Left kidney (tissue), 8 donors: ENCODE measurements at places on chromosomes 6 and 20.

GRCh38 chr6:45431317-45432065 lies 53.8 kb upstream of the SUPT3H start:
- no peak for DNase-seq

GRCh38 chr20:57263801-57264792 lies 2.3 kb downstream of the BMP7 start:
- no peak for DNase-seq

- no peak for DNase-seq
Measured at GRCh38 chr6:85405175-85405852, 44.6 kb upstream of the NT5E start.

DNA sequence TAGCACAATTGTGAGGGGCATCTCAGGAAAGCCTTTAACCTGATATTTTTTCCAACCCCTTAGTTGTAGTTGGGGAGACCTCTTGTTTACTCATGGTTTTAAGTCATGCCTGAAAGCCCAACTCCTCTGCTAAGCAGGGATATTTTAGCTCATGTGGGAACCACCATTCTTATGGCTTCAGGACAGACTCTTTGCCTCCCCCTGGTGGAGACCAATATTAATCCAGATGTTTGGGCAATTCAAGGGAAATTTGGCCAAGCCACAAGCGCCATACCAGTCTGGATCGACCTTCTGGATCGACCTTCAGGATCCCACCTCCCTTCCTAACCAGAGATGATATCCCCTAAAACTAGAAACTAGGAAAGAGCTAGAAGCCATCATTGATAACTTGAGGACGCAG lies 211.2 kb downstream of the C6orf118 start:
- DNase-seq: no peak

- no peak for DNase-seq
Measured at GRCh38 chr6:8193541-8193940, 91.2 kb upstream of the EEF1E1 start.

- no peak for DNase-seq
Measured at GRCh38 chr20:53061192-53062108, 89.3 kb downstream of the TSHZ2 start.

DNA sequence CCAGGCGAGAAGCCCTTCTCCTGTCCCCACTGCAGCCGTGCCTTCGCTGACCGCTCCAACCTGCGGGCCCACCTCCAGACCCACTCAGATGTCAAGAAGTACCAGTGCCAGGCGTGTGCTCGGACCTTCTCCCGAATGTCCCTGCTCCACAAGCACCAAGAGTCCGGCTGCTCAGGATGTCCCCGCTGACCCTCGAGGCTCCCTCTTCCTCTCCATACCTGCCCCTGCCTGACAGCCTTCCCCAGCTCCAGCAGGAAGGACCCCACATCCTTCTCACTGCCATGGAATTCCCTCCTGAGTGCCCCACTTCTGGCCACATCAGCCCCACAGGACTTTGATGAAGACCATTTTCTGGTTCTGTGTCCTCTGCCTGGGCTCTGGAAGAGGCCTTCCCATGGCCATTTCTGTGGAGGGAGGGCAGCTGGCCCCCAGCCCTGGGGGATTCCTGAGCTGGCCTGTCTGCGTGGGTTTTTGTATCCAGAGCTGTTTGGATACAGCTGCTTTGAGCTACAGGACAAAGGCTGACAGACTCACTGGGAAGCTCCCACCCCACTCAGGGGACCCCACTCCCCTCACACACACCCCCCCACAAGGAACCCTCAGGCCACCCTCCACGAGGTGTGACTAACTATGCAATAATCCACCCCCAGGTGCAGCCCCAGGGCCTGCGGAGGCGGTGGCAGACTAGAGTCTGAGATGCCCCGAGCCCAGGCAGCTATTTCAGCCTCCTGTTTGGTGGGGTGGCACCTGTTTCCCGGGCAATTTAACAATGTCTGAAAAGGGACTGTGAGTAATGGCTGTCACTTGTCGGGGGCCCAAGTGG lies 5.3 kb downstream of the SNAI1 start:
- no peak for DNase-seq

DNA sequence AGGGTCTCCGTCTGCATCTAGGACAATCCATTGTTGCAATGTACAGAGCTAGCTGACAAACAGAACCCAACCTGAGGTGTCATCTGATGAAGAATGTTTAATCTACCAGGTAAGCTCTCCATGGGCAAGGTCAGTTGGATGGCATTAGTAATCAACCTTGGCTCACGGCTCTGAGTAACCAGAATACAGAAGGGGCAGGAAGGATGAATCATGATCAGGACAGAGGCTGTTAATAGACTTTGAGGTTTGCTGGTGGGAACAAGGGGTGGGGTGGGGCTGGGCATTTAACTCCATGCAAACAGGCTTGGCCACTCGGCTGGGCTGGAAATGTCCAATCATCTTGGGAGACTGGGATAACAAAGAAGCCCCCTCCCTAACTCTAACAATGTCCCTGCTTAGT lies 77.1 kb upstream of the MRPS10 start:
- DNase-seq: no peak

- no peak for DNase-seq
Measured at GRCh38 chr6:136792095-136792409, 225 bp downstream of the MAP3K5 start.

DNA sequence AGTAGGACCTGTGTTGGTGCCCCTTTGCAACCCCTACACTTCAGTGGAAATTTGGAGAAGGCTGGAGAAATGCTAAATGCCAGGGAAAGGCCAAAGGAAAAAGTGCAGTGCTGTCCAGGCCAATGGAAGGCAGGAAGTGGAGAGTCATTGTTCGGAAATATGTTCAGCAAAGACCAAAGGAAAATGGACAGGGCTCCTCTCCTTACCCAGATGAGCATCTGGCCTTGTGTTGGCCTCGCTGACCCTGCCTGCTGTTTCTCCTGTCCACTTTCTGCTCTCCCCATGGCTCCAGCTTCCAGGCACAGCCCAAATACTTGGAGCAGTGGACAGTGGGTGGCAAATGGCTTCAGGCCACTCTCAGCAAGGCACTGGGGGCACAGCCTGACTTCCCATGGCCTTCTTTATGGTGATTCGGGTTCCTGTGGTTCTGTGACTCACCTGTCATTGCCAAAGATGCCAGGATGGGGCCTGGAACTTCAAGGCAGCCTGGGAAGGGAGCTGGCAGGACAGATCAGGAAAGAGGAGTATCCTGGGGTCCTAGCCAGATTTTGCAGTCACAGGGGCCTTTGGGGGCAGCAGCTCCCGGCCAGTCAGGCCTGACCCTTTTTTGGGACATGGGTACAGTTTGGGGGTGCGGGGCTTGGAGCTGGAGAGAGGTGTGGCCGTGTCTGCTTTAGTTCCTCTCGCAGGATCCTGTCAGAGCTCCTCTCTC lies 190.9 kb upstream of the SLC24A3 start:
- DNase-seq: no peak

DNA sequence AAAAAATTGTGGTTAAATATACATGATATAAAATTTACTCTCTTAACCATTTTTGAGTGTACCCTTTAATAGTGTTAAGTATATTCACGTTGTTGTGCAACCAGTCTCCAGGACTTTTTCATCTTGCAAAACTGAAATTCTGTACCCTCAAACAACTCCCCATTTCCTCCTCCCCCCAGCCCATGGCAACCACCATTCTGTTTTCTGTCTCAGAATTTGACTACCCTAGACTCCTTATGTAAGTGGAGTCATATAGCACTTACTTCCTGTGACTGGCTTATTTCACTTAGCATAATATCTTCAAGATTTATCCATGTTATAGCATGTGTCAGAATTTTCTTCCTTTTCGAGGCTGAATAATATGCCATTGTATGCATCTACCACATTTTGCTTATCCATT lies 5.1 kb downstream of the VPS16 start:
- no peak for DNase-seq

GRCh38 chr20:63754008-63754407 lies 14.4 kb downstream of the SLC2A4RG start:
- no peak for DNase-seq

DNA sequence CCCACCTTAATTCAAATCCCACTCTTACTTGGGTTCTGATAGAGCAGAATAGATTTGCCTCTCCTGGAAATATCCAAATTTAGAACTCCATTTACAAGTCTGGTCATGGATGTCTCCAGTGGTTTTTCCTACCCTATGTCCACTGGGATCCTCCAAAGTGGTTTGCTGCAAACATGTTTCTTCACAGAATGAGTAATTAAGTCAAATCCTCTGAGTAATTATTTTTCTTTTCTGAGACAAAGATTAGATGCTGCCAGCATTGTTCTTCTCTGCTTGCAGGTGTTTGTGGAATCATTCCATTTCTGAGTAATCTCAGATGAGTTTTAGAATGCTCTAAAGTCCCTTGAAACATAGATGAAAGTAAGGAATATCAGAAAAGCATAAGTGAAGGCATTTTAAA lies 21.9 kb downstream of the DTD1 start:
- no peak for DNase-seq

DNA sequence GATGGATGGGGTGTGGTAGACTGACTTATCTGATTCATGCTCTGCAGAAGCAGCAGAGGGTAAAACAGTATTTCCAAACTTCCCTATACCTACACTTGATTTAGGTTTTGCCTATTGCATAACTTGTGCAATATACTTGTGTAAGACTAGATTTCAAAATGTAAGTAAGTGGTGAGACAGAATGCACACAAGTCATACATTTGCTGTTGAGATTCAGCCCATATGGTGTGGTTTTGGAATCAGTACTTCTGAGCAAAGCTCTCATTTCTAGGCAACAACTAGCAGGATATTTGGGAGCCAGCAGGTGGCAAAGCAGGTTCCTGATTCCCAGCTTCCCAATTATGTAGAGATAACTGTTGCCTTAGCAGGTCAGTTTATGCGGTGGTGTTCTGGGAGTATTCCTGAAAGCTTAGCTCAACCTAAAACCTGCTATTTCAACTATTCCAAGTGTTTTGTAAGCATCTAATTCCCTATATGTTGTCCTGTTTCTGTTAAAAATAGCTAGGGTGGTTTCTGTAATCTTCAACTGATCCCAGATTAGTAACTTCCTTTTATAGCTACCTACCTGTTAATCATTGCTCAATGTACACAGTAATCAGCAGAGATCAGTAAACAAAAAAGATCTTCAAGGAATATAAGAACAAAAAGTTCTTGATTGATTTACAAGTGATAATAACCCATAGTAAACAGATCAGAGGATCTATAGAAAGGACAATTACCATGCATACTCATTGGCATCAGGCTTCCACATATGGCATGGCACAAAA lies 8.5 kb upstream of the FABP7 start:
- no peak for DNase-seq

- DNase-seq: peak; percentile 67
Measured at GRCh38 chr6:43628393-43629103, 516 bp downstream of the GTPBP2 start.

- DNase-seq: no peak
Measured at GRCh38 chr6:22726966-22727365, 157.6 kb downstream of the HDGFL1 start.

- no peak for DNase-seq
Measured at GRCh38 chr6:164021589-164022250, 607.2 kb downstream of the QKI start.

DNA sequence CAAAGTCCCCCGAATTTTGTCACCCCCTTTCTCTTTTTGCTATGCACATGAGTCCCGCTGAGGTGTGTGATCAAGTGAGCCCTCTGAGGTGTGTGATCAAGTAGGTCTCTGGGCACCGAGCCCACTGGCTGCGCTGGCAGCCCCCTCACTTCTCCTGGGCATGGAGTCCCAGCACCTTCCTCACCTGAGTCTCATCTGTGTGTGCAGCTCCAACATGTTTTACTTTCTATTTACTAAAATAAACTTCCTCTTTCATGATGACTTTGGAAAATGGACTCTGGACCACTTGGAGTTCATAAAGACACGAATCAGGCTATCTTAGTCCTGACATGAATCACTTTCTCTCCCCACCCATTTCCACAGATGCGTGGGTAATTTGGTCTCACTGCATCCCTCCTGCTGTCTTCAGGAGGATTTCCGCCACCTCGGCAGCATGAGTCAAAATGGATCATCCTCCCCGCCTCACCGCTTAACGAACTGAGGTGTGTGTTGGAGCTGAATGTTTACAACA lies 39.8 kb downstream of the PRDM1 start:
- no peak for DNase-seq

DNA sequence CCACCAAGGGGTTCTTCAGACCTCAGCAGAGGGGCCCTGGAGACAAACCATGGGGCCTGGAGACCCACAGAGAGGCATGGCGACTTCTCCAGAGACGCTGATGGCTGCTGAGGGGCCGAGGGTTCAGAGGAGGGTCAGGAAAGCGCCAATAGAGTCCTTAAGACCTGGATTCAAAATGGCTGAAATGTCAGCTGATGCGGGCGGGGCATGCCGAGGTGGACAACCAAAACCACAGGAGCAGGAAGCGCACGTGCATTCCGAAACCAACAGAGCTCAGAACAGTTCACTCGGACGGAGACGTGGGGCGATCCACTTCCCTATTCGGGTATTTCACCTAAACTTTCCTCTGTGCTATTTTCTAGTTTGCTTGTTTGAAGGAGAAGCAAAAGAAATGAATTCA lies 99.9 kb upstream of the RIN2 start:
- DNase-seq: no peak

GRCh38 chr20:43529051-43529450 lies 21.6 kb downstream of the L3MBTL1 start:
- DNase-seq: no peak

- no peak for DNase-seq
Measured at GRCh38 chr20:19830211-19830785, 72.2 kb downstream of the RIN2 start.

DNA sequence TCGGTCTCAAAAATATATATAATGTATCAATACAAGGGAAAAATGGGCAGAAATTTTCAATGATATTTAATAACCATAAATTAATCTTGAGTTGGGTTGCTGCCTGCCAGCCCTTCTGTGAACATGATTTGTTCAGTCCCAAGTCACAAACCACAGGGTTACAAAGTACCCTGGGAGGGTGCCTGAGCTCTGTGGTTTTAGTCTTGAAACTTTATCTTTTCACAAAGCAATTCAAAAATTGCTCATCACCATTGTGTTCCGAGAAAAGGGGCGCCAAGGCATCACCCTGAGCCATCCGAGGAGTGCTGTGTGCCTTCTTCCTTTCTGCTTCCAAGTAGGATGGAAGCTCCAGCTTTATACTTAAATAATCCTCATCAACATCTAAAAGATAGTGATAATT lies 141.6 kb upstream of the AKAP12 start:
- no peak for DNase-seq

DNA sequence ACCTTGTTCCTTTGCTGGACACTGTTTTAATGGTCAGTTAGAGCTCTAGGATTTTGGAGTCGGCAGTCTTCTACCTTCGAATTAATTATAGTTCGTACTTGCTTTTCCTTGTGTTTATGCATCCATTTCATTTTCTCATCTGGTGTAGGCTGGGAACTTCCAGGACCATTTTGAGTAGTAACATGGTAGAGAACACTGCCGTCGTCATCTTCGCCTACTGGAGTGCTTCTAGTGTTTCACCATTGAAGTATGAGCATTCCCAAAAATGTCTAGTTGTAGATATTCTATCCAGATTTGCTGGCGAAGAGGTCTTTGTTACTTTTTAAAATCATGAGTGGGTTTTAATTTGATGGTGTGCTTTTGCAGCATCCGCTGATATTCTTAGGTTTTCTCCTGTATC lies 36.9 kb downstream of the CDYL start:
- no peak for DNase-seq
